ENCODE measurements at places on chromosomes 12 and 14. TPM values are rescaled to one million over a fixed set of nuclear protein-coding genes. Genes with fewer than 3 reads are reported as not detected.

DNA sequence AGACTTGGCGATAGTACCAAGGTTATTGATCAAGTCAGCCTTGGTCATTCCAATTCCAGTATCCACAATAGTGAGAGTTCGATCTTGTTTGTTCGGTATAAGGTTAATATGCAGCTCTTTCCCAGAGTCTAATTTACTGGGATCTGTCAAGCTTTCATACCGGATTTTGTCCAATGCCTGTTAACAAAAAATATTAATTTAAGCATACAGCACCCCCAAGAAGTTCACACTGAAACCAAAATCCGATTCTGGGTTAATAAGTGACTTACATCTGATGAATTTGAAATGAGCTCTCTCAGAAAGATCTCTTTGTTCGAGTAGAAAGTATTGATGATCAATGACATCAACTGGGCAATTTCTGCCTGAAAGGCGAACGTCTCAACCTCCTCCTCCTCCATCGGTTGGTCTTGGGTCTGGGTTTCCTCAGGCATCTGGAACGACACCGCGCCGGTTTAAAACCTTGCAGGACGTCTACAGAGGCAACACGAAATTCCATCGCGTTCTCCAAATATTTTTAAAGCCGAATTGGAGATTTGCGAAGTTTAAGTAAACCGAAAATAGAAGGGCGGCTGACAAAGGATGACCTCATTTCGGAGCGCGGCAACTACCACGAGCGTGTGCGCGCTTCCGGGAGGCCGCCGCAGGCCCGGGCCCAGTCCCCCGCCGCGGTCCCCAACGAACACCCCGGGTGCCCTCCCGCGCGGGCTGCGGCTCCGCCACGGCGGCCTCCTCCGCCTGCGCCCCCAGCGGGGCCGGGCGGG, 716 bp downstream of the HSP90AA1 start:
- DNase-seq, result peak; percentile 52

DNA sequence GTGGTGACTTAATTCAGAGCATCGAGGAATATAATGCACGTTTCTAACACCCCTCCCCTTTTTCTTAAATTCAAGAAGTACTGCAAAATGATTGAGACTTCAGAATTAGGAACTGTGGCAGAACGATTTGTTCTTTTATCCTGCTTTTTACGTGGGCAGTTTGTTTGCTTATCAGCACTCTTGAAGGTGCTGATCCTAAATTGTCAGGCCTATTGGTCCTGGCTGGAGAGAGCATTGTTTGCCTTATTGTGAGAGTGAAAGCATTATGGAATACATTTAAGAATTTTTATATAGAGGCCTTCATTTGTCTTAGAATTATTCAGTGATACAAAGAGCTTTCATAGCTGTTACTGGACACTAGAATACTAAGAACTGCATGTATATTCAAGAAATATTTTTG, 59.1 kb downstream of the TMTC2 start:
- no peak for DNase-seq

- DNase-seq, result peak; percentile 28
Measured at GRCh38 chr12:29026419-29026818, 122.7 kb upstream of the FAR2 start.

DNA sequence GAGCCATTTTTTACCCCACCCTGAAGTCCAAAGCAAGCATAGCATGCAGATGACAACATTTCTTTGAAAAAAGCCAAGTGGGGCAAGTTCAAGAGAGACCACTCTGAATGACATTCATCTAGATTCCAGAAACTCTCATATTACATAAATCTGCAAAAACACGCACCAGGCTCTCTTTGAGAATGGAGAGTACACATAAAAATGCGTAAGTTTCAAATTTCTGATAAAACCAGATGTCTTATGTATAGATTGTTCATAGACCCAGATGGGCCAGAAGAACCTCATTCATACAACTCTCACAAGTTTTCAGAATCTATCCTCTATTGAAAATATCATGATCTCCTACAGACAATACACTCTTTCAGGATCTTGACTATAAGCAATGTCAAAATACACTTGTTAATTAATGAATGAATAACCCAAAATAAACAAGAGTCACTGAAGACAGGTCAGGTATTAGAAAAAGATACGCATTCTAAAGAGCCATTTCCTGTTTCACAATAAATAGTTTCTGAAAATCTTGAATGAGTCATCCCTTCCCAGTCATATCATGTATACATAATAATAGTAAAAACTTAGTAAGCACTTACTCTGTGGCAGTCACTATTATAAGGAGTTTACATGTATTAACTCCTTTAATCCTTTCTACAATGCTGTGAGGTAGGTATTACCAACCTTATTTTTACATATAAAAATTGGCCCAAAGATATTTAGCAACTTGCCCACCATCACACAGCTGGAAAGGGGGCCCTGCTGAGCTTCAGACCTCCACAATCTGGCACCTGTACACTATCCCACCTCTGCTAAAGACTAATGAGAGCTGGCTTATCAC, 72.0 kb downstream of the PPP2R5E start:
- peak; percentile 96 for DNase-seq

MANSC4 gene
- 4.1 TPM for total RNA-seq

DNA sequence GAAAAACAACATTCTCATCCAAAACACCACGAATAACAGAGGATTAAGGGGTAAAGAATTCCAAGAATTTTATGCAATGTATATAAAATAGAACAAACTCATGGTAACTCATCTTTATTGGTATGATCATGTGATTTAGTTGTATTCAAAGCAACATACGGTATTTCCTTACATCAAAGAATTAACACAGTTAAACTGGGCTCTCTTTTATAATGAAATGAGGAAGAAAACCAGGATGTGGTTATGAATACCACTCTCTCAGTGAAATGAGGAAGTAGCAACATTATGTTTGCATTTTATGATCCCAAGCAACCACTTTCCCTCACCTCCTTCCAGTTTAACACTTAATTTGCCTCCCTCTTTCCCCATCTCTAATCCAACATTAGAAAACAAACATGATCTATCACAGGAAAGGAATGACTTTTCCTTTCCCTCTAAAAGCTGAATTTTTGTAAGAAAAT, 22.9 kb downstream of the SPTLC2 start:
- DNase-seq, result peak; percentile 82

ASIC1 gene
- total RNA-seq, result 6.3 TPM

GRCh38 chr12:49703647-49704137, 3.5 kb downstream of the FMNL3 start:
- DNase-seq, result no peak

DNA sequence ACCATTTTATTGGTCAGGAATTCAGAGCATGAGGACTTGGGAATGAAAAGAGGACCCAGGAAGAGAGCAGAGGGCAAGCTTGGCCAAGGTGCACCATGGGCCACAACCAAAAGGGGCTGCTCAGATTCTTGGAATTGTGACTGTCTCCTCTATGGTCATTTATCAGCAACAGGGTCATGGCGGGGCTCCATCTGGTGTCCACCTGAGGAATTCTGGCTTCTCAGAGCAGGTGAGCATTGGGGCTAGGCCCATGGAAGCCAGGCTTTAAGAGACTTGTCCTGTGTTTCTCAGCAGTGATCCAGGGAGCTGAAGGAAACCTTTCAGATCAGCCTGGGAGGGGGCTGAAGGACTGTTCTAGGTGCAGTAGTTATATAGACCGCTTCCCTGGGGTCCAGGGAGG, 2.6 kb upstream of the RIN3 start:
- peak; percentile 14 for DNase-seq

DNA sequence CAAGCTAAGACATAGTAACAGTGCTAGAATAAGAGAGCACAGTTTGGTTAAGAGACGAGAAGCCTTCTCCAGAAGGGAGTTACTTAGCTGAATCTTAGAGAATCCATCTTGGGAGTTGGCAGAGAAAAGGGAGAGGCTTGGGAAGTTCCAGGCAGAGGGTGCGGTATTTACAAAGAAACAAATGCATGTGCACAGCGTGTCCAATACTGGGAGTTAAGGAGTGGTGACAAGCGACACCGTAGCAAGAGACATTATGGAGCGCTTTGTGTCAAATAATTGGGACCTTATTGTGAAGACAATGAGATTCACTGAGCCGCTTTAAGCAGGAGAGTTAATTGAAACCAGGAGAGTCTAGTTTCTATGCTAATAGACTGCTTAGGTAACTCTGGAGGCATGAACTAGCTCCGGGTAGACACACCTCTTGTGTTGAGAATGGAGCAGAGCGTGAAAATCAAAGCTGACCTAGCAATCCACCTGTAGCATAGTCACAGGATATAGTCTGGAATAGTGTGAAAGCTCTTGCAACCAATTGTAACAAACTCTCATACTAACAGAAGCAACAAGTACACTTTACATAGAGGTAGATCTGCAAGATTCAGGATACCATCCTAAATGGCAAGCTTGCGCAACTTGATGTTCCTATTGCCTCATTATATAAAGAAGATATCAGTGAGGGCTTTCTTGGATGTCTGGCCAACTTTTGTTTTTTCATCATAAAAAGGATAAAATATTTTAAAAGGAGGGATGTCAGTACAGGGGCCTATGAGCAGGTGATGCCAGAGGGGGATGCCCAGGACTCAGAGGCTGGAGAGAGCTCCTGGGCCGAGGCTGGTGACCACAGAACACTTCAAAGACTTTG, 5.3 kb downstream of the ALDH1L2 start:
- DNase-seq, result no peak

SDS gene
- not detected for total RNA-seq

DNA sequence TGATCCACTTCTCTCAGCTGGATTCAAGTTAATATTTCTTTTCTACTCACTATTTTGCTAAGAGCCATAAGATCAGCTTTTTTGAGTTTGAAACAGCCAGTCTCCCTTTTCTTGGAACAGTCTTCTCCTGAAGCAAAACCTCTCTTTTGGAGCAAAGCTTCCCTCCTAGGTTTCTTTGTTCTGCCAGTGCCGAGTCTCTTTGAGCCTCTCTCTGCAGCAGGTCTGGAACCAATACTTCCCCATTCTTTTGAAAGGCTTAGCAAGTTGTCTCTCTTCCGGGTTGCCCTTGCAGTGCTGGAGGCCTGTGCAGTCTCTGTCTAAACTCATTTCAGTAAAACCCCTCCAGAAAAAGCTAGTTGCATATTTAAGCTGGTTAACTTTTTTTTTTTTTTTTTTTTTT, 454.8 kb downstream of the NOVA1 start:
- no peak for DNase-seq

CACNA2D4 gene
- not detected for total RNA-seq

GRCh38 chr14:98494582-98494981, 777.4 kb downstream of the BCL11B start:
- peak; percentile 7 for DNase-seq

GRCh38 chr12:75302781-75303180, 27.3 kb downstream of the CAPS2 start:
- no peak for DNase-seq

DNA sequence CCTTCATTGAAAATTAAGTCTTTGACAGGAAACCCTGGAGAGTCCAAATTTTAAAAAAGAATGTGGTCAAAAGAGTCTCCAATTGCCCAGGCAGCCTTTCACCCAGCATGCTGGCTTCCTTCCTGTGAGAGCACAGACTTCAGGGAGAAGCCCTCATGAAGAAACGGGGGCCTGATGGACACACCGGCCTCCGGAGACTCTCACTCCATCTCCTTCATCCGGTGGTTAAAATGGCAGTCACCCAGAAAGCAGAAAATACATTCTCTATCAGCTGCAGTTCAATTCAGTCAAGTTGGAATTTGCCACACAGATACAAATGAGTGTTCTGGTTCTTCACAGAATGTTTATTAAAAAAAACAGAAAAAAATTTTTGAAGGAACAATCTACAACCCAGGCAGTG, 56.5 kb downstream of the CPM start:
- no peak for DNase-seq

DNA sequence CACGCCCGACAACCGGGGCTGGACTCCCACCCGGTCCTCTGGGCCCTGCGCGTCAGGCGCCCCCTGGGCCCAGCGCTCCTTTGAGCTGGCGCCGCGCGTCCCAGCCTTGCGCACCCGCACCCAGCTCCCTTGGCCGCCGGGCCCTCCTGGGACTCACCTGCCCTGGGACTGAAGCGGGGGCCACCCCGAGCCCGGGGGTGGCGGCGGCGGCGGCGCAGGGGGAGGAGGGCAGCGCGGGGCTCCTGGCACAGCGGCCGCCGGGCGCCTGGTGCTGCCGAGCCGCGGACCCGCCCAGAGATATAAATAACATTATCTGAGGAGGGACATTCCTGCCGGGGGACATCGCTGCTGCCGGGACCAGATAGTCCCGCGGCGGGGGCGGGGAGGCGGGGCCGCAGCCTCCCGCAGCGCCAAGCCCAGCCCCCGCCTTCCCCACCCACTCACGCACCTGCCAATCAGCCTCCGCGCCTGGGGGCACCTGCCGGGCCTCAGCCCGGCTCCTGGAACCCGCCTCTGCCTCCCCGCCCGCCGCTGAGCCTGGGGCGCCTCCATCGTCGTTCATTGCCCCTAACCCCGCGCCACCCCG, at the start of gene SPTB:
Gene SPTB (minus strand): TSS at position 273 of the 586 bp plus-strand sequence. CDS start 56,813 bp downstream, outside the sequence.
- peak; percentile 44 for DNase-seq

RILPL2 gene
- total RNA-seq, result 2.2 TPM

- DNase-seq, result no peak
Measured at GRCh38 chr14:74656964-74657363, 44.9 kb upstream of the LTBP2 start.

ATF7IP gene
- total RNA-seq, result 12.5 TPM

DNA sequence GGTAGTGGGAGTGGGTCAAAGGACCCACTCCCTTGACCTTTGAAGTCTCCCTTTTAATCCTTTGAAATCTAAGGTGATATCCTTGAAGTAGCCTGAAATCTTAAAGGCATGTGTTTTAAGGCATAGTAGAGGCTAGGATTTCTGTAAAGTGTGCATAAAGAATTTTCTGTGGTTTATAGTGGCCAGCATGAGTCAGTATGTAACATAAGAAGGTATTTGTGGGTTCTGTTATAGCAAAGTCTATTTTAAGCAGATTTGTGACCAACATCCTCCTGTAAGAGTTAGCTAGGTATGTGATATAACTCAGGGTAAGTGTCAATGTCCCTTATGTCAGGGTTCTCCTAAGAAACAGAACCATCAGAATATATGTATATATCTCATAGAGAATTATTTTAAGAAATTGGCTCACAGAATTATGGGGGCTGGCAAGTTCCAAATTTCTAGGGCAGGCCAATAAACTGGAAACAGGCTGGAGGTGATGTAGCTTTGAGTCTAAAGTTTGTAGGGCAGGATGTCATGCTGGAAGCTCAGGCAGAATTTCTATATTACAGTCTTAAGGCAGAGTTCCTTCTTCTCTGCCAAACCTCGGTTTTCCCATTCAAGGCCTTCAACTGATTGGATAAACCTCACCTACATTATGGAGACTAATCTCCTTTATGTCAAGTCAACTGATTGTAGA, 18.7 kb upstream of the EPYC start:
- peak; percentile 81 for DNase-seq

- no peak for DNase-seq
Measured at GRCh38 chr12:44347145-44347544, 511.3 kb downstream of the TMEM117 start.

DNA sequence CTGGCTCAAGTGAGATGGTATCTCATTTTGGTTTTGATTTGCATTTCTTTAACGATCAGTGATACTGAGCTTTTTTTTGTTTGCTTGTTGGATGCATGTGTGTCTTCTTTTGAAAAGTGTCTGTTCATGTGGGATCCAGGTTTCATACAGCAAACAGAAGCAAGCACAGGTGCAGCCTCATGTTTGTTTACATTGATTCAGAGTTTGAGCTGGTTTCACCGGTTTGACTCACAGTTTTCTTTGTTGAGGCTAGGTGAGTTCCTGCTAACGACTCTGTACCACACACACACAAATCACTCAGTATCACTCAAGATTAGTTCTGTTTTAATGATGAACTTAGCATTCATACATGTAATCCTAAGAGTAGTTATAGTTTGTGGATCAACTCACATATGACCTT, 3.7 kb downstream of the OR10G2 start:
- peak; percentile 83 for DNase-seq

Data from PC-3 (cell line).